ENCODE measurements at places on chromosomes 11 and 22.

GRCh38 chr11:74557526-74557925 is 34.9 kb upstream of the POLD3 start:
- DNase-seq, result no peak

GRCh38 chr22:48079505-48080290 is 1317.2 kb downstream of the TBC1D22A start:
- DNase-seq, result no peak

- no peak for DNase-seq
Observed at GRCh38 chr11:126024123-126024522, 38.5 kb downstream of the CDON start.

DNA sequence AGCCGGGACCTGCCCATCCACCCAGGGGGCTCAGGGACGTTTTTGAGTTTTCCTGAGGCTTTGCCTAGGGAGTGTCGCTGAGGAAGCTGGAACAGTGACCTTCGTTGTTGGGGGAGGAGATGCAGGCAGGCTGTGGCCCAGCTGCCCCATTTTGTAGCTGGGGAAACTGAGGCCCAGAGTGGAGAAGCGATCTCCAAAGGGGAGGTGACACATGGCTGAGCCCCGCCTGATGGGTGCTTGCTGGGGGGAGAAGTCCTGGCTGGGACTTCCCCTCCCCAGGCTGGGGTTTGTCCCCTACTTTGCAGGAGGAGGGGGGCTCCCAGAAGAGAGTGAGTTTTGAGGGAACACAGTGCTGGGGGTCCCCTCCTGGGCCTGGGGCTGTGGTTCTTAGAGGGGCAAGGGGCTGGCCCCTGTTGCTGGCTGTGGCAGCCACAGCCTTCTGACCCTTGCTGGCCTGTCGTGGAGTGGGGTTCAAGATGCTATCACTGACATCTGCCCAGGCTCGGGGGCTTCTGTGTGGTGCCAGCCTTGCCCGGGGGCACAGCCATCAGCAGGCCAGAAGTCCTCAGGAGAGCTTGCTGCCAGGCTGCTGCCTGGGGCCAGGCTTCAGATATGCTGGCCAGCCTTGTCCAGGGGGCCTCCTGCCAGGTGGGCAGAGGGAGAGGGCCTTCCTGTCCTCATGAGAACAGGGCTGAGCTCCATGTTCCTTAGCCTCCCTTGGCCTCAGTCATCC is 21.4 kb downstream of the KCNQ1 start:
- no peak for DNase-seq

- no peak for DNase-seq
Observed at GRCh38 chr11:47394322-47395222, 13.8 kb upstream of the SLC39A13 start.

Data from T follicular helper cell (primary cell).